Urothelium cell line (cell line): ENCODE measurements at places on chromosomes 4 and X.

DNA sequence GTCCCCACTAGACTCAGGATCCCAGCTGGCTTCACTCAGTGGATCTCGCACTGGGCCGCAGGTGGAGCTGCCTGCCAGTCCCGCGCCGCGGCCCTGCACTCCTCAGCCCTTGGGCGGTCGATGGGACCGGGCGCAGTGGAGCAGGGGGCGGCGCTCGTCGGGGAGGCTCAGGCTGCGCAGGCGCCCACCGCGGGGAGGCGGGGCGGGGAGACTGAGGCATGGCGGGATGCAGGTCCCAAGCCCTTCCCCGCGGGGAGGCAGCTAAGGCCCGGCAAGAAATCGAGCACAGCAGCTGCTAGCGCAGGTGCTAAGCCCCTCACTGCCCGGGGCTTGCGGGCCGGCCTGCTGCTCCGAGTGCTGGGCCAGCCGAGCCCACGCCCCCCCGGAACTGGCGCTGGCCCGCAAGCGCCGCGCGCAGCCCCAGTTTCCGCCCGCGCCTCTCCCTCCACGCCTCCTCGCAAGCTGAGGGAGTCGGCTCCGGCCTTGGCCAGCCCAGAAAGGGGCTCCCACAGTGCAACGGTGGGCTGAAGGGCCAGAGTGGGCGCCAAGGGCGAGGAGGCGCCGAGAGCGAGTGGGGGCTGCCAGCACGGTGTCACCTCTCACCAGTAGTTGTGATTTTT lies 1038.0 kb downstream of the PCDH19 start:
- DNase-seq: peak; percentile 25

- no peak for DNase-seq
Measured at GRCh38 chr4:176223561-176223960, 28.2 kb upstream of the SPATA4 start.

DNA sequence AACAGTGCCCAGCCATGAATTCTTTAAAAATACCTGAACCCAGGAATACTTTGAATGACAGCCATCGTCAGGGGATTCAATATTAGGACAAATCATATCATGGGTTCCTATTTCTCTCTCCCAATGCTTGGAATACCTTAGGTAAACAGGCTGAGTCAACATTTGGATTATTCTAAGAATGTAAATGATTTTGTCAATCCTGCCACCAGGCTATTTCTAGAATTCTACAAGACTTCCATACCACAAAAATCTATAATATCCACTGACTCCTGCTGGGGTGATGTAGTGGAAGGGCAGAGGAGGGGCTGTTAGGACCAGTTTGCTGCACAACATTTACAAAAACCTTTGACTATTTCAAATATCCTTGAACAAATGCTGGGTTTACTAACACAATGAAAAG lies 65.2 kb downstream of the IGFBP7 start:
- peak; percentile 39 for DNase-seq

DNA sequence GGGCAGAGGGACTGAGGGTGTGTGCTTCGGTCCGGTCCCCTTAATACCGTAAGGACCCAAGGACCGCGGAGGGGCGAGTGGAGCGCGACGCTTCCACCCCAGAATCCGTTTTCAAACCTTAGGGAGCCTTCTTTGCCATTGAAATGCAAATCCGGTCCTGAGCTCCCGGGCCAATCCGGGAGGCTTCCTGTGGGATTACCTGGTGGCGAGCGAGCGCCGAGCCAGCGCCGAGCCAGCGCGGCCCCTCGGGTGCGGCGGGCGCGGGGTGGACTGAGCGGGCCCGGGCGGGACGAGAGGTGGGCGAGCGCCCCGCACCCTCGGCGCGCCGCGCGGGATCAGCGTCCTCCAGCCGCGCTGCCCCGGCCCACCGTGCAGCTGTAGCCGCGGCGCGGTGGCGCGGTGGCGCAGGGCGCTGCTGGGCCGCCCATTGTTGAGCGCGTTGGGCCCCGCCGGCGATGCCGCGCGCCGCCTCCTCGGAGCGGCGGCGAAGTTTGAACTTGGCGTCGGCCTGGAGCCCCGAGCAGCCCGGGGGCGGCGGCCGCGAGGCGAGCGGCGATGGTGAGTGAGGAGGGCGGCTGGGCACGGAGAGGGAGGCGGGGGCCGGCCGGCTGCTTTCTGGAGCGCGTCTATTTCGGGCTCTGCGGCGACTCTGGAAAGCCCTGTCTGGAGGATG lies 208.7 kb downstream of the SOWAHB start:
- DNase-seq: peak; percentile 67

- no peak for DNase-seq
Measured at GRCh38 chr4:47646372-47646771, 161.3 kb downstream of the ATP10D start.

GRCh38 chr4:104334410-104334809 lies 160.3 kb downstream of the CXXC4 start:
- DNase-seq: no peak
